ENCODE measurements at places on chromosomes 3 and 15.
A peak's percentile ranks its signal among the peaks of the same experiment; 100 is the strongest.

- DNase-seq, result no peak
Observed at GRCh38 chr3:64599651-64600050, 88.1 kb downstream of the ADAMTS9 start.

GRCh38 chr3:33047842-33048834 lies 48.8 kb downstream of the GLB1 start:
- DNase-seq, result no peak

- no peak for DNase-seq
Observed at GRCh38 chr3:35241236-35241635, 398.1 kb upstream of the ARPP21 start.

DNA sequence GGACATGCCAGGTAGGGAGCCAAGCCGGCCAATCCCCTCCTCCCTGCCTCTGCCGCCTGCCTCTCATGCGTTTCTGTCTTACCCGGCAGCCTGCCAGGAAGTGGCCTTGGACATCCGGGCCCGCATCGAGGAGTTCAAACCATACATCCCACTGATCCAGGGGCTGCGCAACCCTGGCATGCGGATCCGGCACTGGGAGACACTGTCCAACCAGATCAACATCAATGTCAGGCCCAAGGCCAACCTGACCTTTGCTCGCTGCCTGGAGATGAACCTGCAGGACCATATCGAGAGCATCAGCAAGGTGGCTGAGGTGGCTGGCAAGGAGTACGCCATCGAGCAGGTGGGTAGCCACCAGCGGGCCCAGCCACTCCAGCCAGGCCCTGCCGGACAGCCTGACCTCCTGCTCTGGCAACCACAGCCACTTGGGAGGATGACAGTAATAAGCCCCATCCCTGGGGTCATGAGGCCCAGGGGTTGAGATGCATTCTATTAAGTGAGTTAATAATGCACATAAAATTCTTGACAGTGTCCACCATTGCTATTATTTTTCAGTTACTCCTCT lies 37.3 kb downstream of the DNAH1 start:
- DNase-seq, result no peak

- no peak for DNase-seq
Observed at GRCh38 chr3:194596906-194597305, 36.3 kb downstream of the TMEM44 start.

- no peak for DNase-seq
Observed at GRCh38 chr3:66312039-66312438, 91.2 kb downstream of the SLC25A26 start.

- peak; percentile 72 for DNase-seq
Observed at GRCh38 chr15:61200626-61201025, 28.5 kb downstream of the RORA start.

DNA sequence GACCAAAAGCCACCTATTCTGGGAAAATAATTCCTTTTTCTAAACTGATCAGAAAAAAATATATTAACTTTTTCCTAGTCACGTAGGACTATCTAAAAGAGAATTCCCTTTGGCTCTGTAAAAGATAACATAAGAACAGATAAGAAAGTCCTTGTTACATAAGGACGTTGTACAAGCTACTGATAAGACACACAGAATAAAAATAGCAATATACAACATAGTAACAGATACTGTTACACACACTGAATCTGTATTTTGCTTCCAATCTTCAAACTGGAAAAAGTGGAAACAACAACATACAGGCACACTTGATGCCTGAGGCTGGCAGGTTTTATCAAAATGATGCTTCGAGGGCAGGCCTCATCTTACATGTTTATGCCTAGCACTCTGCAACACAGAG lies 59.8 kb downstream of the SNX4 start:
- DNase-seq, result no peak

GRCh38 chr3:122679882-122680474 lies 661 bp upstream of the PARP14 start:
- no peak for DNase-seq

- DNase-seq, result no peak
Observed at GRCh38 chr3:9765865-9766264, 3.9 kb downstream of the CAMK1 start.

- DNase-seq, result no peak
Observed at GRCh38 chr3:17645074-17645698, 97.2 kb downstream of the TBC1D5 start.

DNA sequence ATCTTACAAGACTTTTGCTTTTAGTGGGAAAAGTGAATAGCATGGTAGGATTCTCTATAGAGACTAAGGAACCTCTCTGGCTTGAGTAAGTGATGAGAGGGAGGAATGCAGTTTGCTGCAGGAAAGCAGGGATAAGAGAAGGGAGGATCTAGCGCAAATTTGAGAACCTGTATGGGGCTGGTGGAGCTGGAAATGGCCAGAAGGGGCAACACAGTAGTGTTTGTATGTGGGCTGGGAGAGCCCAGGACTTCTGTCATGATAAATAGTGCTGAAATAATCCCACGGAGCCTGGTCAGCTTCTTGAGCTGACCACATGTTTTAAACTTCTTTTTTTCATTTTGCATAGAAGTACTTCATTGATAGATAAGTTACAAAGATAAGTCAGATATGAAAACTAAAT lies 11.2 kb upstream of the SHC4 start:
- DNase-seq, result no peak

DNA sequence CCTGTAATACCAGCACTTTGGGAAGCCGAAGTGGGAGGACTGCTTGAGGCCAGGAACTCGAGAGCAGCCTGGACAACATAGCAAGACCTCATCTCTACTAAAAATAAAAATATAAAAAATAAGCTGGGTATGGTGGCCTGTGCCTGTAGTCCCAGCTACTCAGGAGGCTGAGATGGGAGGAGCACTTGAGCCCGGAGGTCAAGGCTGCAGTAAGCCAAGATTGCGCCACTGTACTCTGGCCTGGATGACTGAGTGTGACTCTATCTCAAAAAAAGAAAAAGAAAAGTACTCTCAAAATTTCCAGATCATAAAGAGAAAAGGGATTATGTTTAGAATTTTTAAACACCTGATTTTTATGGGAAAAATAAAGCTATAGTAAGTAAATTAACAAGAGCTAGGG lies 24.1 kb downstream of the SLC51A start:
- no peak for DNase-seq

GRCh38 chr3:146148468-146148931 lies 12.5 kb downstream of the PLOD2 start:
- no peak for DNase-seq

- DNase-seq, result no peak
Observed at GRCh38 chr3:107212618-107213017, 164.6 kb upstream of the CCDC54 start.

DNA sequence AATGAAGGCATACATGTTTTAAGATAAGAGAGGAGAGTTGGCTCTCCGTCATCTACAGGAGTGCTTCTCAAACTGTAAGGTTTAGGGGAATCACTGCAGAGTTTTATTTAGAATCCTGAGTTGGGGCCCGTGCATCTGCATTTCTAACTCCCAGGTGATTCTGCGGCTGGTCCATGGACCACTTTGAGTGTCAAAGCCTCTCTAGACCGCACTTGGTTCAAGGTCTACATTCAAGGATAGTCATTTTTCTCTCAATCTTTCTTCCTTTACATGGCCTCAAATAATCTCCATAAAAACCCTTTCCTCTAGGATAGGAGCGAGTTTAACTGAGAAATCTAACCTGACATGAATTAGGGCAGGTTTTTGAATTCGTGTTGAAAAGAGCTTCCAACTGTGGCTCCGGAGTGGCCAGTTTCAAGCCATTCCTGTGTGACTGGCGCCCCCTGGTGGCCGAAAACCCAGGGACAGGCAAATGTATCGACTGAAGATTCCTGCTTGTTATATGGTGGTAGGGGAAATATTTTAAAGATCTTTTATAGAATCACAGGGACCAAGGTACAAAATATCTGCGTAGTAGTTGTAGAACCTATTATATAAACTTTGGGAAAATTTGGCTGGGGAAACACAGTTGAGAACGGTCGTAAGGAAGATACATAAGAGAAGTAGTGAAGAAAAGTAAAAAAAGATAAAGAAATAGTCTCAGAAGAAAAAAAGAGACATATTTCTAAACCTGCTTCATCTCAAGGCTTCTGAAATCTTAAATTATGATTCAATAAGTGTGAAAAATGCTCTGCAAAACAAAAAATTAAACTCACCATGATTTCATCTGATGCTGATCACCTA lies 11.9 kb downstream of the GABRR3 start:
- peak; percentile 66 for DNase-seq

GRCh38 chr3:178385280-178385952 lies 150.8 kb upstream of the KCNMB2 start:
- DNase-seq, result peak; percentile 26

DNA sequence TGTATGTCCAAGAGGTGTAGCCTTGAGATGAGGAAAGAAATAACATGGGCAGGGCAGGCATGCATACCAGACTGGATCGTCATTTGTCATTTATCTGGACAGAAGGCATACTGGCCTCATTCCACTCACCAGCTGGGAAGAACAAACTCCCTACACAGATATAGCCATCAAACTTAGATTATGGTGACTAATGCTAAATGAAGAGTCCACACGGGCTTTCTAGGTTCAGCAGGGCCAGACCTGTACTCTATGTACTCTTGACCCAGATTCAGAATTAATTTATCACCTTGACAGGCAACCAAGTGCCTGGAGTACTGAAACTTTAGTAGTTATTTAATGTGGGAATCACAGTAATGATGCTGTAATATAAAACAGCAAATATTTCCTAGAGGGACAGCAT lies 164.3 kb upstream of the IL12A start:
- no peak for DNase-seq

GRCh38 chr3:9778143-9779074 lies 8.7 kb upstream of the CAMK1 start:
- DNase-seq, result no peak

- no peak for DNase-seq
Observed at GRCh38 chr3:76826861-76827260, 213.0 kb upstream of the ROBO2 start.

DNA sequence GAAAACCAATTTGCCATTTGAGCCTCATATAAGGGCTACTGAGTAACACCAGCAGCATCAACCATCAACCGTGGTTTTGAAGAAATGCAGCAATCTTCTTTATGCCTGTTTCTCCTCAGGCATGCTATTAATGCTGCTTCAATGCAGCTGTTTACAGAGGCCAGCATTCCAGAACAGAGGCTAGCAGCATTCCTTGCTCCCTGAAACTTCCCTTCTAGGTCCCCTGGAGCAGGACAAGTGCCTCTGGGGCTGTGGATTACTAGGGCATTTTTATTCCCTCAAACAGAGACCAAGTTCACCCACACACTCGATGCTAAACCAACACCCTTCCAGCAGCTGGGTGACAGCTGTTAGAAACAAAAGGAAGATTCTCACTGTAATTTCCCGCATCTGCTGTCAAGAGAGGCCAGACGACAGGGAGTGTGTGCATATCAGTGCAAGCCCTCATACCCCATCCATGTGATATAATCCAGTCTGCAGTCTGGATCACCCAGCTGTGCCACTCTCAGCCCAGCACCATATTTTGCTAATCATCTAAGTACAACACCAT lies 57.5 kb downstream of the HOMER2 start:
- DNase-seq, result peak; percentile 15

DNA sequence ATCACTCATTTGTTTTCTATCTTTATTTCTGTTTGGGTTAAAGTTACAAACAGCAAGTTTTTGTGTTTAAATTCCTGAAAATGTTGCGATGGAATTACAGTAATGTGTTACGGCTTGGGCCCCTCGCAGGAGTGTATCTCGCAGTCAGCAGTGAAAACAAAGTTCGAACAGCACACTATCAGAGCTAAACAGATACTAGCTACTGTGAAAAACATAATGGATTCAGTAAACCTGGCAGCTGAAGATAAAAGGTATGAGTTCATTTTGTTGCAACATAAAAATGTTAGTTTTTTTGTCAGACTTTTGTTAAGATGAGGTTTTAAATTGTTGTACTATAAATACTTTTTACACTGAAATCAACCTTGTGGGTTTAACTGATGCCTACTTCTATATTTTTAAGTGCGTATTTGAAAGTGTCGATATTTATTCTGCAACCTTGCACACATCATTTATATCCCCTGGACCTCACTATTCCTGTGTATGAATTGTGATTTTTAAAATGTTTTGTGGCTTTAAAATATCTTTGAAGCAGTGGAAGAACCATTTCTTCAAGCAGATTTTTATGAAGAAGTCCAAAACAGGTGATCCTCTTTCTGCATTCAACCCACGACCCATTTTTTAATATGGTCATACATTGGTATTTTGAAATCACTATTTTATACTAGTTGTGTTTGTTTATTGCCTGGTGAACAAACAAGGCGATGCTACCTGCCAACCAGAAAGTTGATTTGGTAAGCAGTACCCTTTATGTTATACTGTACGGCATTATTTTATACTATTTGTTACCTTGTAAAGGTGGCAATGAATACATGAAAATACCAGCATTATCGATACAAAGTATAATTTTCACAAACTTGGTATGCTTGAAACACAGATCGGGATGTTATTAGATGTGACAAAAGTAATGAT lies 27.8 kb downstream of the MFN1 start:
- DNase-seq, result no peak

- peak; percentile 30 for DNase-seq
Observed at GRCh38 chr3:53493963-53494791, at the start of gene CACNA1D. CACNA1D (plus strand) TSS chr3:53494611; CDS start chr3:53495167, 556 bp downstream.

GRCh38 chr15:48710952-48711495 lies 65.5 kb upstream of the FBN1 start:
- no peak for DNase-seq

DNA sequence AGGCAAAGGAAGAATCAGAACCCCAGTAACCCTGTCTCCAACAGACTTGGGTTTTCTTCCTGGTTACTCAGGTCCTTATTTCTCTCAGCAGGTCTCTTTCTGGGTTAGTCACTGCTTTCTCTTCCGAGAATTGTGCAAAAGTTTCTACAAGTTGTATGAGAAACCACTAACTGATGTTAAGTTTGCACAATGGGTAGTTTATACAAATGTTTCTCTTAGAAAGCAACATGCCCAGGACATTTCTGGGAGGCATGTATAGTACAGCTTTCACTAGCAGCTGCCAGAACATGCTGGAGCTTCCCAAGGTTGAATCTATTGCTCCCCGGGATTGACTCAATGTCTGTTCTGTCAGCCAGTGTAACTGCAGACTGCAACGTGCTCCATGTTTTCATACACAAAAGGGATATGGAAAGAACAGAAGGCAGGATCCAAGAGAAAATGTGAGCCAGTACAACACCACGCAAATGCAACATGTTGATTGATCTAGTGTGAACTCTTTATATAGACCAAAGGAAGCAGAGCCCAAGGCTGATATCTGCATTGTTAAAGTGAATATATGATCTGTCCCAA lies 887.8 kb downstream of the MCTP2 start:
- DNase-seq, result no peak

DNA sequence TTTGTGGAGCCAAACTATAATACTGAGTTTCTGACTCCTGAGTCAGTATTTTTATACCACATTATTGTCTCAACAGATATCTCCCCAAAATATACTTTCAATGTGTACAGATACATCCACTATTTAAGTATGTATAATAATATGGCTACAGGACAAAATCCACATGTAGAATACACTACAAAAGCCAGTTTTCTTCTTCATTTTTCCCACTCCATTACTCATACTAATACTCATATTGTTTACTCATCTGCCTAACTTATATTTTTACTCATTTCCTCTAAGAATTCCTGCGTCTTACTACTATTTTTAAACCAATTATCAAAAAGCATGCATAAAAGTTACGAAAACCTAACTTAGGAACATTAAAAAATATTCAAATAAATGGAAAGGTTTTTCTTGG lies 440.8 kb downstream of the ZNF385D start:
- no peak for DNase-seq
